ENCODE measurements at places on chromosomes 12 and 14.
A peak's percentile ranks its signal among the peaks of the same experiment; 100 is the strongest.

DNA sequence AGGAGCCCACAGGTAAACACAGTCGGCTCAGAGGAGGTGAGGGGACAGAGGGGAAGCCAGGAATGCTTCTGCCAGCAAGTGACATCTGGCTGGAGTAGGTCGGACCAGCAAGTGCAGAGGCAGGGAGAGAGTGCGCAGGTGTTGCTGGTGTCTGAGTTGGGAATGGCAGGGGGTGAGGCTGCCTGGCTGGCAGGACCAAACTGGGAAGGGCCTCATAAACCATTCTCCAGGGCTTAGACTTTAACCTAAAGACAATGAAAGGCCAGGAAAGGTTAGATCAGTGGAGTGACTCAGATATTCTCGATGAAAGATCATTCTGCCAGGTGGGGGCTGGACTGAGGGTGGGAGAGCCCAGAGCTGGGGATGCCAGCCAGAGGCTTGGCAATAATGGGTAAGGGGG, 66.4 kb downstream of the ITPK1 start:
- no peak for DNase-seq

GRCh38 chr12:92509156-92509738, 193.5 kb upstream of the PLEKHG7 start:
- DNase-seq = no peak

- DNase-seq = no peak
These were observed 447 bp downstream of the CD63 start for GRCh38 chr12:55728186-55728938.

GRCh38 chr12:79844693-79845092, 90.2 kb downstream of the PPP1R12A start:
- DNase-seq = peak; percentile 8

DNA sequence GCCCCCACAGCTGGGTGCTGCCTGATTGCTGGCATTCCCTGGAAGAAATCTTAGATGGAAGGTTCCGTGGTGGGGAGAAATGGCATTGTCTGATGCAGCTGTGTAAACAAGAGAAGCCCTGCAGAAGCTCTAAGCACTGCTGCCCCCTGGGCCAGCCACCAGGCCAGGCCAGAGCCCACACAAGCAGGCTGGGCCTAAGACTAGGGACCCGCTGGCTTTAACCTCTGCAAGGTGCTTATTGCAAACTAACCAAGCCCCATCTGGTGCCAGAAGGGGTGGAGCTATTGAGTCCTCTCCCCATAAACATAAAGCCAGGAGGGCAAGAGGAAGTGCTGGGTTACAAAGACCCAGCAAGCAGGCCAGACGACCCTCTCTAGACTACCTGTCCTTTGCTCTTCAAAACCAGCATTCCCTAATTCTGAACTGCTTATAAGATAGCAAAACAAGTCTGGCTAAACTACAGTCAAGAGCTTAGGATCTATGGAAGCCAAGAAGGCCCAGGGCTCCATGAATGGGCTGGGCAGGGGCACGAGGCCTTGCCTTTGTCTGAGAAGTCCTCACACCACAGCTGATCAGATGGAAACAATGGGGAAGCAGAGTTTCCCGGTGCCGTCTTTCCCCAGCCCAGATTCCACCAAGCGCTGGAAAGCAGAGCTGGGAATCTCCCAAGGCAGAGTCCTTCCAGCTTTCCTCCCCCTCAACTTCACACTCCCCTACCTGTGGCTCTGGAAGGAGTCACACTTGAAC, 28.8 kb downstream of the P2RX4 start:
- DNase-seq = no peak

DNA sequence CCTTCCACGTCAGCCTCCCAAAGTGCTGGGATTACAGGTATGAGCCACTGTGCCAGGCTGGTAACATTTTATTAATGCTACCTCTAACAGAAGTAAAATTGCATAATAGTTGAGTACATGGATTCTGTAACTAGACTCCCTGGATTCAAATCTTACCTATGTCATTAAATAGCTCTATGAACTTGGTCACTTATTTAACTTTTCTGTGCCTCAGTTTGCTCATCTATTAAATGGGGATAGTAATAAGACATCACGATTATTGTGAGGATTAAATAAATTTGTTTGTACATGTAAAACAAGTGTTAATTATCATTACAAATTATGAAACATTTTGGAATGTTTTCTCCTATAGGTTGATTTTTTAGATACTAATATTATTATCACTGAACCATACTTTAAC, 6.7 kb downstream of the ACTR6 start:
- no peak for DNase-seq

DNA sequence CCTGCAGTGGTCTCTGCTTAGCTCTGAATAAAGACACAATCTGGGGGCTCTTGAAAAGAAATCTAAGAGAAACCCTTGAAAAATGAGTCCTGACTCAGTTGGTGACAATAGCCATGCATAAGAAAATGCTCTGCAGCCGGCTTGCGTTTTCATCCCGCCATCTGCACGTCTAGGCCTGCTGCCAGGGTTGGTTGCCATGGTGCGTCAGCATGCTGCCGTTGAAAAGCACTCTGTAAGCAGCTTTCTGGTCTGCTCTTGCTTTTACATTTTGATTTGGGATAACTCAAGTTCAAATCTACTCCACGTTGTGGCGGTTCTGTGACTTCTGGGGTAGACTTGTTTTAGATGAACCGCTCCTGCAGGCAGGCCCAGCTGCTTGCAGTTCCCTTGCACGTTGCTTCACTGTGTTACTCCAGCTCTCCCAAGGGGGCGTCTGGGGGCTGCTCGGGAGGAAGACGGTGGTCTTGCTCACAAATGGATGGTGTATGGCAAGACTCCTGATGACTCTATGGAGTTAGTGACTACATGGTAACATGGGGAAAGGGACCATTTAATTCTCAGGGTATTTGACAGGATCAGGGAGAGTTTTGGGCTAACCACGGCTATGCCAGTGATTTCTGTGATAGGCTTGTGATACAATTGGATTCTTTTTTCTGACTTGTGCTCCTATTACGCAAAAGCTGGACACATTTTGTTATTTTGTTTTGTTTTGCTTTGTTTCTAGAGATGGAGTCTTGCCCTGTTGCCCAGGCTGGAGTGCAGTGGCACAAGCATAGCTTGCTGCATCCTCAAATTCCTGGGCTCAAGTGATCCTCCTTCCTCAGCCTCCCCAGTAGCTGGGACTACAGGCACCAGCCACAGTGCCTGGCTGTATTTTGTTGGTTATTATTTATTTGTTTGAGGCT, 15.8 kb downstream of the WNT5B start:
- no peak for DNase-seq

DNA sequence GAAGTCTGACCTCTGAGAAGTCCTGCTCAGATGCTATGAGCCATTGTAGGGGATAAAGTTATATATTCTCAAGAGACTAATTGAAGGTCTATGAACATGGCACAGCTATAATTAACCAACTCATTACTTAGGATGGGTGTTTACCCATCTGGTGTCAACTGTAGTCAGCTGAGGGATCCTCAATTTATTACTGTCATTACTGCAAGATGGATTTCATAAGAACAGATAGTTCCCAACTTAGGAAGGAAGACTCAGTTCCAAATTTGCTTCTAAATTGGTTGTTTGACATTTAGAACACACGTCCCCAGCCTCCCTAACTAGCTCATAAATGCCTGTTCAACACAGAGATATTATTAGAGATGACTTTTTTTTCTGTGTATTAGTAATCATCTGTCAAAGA, 81.4 kb downstream of the FRMD6 start:
- DNase-seq = no peak

DNA sequence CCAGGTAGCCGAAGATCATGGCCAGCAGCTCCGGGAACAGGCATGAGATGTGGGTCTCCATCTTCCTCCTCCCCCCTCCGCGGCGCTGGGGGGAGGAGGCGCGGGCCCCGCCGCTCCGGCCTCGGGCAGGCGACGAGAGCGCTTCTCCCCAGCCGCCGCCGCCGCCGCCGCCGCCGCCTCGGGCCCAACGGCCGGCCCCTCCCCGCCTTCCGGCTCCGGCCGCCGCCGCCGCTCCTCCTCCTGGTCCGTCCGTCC, 448 bp downstream of the FBXL14 start:
- no peak for DNase-seq

DNA sequence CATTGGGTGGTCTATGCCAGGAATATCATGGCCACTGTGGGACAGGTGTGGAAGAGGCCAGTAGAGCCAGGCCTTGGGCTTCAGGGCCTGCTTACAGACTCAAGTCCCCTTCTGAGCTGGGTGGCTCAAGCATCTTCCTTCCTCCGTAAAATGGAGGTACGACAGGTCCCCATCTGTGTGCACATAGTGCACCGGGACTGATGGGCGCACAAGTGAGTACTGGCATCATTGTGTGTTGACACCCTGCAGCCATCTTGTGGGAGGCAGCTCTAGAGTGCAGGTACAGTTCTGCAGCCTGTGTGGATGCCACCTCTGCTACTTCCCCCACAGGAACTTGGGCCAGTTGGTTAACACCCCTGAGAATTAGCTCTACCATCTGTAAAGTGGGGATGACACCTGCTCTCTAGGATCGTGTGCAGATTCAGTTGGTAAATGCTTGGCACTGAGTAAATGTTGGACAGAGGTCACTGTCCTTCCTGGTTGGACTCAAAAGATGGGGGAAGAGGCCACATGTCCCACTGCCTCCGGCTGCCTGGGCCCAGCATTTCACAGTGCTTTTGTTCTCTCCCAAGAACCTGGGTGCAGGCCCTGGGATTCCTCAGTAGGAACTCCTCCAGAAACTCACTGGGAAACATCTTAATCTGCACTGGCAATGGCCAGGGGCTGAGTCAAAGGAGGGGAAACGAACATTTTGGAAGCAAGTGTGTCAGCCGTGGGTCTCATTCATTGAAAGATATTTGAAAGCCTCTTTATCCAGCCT, 70.6 kb downstream of the C14orf132 start:
- DNase-seq = no peak

DNA sequence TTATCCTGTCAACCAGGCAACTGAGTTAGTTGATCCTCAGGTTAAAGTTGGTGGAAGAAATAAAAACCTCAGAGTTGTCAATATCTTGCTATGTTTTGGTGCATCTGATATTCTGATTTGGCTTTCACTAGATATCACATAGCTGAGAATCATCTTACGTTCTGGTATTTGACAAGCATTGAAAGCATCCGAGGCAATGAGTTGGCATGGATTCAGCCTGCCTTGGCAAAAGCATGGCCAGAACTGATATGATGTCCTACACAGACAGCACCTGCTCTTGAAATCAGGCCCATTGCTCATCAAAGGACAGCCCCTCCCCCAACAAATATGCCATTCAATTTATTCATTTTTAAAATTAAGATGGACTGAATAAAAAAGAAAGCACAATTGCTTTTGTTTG, 320.7 kb upstream of the ATP2B1 start:
- DNase-seq = no peak

DNA sequence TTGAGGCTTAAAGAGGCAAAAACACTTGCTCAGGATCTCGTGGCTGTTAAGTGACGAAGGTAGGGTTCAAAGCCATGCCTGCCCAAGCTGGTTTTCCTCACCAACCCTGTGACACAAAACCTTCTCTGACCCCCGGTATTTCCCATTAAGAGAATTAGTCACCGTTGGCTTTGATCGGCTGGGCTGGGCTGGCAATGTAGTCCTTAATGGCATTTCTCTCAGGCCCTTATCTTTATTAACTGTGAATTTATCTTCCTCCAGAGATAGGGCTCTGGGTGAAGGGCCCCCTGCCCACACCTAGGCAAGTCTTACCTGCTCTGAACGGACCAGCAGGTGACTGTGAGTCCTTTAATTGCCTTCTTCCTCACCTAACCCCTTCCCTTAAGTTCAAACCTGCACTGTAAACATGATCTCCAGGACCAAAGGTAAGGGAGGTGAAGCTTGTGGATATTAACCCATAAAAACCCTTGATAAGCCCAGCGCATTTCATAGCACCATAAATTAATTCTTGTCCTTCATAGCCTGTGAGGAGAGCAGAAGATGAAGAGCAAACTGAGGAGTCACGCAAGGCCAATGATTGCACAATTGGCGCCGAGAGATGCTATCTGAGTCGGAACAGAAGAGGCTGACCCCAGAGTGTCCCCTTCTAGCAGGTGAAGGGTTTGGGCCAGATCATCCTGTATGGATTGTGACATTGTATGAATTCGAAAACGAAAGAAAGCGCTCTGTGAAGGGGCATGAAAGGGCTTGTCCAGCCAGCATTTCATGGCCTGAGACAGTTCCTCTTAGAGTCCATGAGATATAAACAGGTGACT, 790.8 kb upstream of the TBX3 start:
- no peak for DNase-seq

- no peak for DNase-seq
These were observed 15.0 kb upstream of the TMEM30B start for GRCh38 chr14:61296151-61296550.

- no peak for DNase-seq
These were observed 54.1 kb downstream of the SPTSSA start for GRCh38 chr14:34407951-34408350.

DNA sequence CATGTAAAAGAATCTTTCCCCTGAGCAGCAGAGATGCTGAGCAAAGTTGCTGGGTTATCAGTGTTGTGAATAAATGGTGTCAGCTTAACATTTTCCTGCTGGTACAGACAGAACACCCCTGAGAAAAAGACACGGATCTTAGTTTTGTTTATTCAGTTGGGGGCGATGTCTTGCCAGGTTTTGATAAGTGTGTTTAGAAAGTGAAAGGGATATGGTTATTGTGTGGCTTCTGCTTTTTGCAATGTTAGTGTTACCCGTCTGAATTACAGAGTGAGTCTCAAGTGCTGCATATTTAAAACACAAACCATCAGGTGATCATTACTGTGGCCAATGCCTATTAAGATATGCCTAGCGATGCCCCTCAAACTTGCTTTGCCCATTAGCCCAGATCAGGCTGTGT, 864.6 kb upstream of the SEL1L start:
- no peak for DNase-seq

DNA sequence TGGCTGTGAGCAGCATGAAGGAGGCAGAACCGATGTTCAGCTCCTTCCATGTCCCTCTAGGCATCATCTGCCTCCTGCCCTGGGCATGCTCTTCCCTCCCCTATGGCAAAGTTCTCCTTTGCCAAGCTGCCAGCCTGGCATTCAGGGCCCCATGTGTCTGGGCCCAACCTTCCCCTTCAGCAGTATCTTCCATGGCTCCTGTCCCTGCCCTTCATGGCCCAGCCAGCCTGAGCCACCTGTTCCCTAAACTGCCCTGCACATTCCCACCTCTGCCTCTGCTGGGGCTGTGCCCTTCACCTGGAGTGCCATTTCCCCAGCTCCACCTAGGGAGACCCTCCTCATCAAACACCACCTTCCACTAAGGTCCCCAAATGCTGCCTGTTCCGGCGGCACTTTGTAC, 74.0 kb upstream of the TCL1A start:
- no peak for DNase-seq

DNA sequence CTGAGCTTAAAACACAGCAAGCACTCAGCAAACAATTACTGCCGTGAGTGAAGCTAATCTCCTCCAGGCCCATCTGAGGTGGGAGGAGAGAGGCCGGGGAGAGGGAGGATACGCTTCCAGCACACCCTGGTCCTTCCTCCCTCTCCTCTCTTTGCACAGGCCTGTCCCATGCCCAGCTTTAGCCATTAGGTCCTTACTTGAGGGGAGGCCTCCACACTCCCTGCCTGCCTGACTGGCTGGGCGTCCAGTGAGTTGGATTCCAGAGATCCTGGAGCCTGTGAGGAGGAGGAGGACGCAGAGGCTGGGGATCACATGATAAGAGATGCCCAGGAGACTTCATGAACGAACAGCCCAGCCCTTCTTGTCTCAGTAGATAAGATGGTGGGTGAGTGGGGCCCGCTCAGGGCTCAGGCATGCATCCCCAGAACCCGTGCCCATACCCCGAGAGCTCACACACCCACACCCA, 65.1 kb upstream of the NCOR2 start:
- DNase-seq = no peak

GRCh38 chr12:26372866-26373265, 177.5 kb downstream of the SSPN start:
- no peak for DNase-seq

- DNase-seq = peak; percentile 65
These were observed 201.2 kb downstream of the TTC8 start for GRCh38 chr14:89025561-89026236.

- DNase-seq = no peak
These were observed 248.7 kb downstream of the SPTSSA start for GRCh38 chr14:34213332-34213731.
